RKO (cell line): ENCODE measurements at places on chromosomes 5 and 9.
A peak's percentile ranks its signal among the peaks of the same experiment; 100 is the strongest.

DNA sequence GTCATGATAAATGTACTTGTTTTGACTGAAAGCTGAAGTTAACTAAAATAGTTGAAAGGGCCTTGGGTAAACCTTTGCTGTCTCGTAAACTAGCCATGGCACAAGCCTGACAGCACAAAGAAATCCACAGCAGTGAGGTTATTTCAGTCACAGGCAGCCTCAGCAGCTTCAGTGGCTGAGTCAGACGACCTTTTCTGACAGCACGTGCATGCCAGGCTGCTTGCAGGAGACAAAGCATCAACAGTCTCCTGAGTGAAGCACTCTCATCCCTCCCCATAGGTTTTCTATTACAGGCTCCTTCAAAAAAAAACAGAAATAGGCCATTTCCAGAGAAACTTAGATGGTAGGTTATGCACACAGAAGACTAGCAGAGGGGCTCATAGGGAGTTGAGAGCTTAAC, 34.6 kb downstream of the OXCT1 start:
- peak; percentile 58 for DNase-seq

- DNase-seq: no peak
Observed at GRCh38 chr5:12861886-12862654, 957.8 kb upstream of the CTNND2 start.

GRCh38 chr5:252546-252945, 18.9 kb upstream of the PDCD6 start:
- no peak for DNase-seq

- no peak for DNase-seq
Observed at GRCh38 chr5:38373743-38374142, 115.4 kb downstream of the EGFLAM start.

DNA sequence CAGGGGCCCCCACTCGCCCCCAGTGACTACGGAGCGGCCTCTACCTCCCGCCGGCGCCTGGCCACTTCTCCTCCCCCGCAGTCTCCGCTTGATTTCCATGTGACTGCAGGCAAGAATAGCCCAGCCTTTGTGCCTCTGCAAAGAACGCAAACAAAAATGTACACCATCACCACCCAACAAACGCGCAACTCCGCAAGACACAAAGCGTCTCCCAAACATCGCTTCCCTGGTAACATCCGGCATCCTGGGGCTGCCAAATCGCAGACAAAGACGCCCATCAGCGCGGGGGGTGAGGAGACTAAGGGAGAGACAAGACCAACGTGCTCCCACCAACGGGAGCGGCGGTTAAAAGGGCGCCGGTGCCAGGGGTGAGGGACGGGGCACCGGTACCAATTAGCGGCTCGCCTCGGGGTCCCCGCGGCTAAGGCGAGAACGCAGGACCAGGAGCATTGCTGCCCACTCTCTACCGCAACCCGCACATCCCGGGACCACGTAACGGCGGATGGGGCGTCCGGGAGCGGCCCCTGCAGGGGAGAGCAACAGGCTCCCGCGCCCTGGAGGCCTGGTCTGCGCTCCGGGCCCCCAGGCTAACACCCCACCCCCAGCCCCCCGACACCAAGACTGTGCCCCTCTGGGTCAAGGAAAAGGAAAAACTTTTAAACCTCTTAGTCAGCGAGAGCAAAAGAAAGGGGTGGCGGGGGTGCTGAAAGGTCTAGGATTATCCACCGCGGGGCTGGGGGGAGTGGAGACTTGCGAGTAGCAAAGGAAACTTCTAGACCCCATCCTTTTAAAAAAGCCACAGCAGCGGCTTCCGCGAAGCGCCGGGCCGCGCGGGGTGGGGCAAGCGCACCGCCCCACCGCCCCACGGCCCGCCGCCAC, 885 bp downstream of the MPDZ start:
- DNase-seq: no peak

DNA sequence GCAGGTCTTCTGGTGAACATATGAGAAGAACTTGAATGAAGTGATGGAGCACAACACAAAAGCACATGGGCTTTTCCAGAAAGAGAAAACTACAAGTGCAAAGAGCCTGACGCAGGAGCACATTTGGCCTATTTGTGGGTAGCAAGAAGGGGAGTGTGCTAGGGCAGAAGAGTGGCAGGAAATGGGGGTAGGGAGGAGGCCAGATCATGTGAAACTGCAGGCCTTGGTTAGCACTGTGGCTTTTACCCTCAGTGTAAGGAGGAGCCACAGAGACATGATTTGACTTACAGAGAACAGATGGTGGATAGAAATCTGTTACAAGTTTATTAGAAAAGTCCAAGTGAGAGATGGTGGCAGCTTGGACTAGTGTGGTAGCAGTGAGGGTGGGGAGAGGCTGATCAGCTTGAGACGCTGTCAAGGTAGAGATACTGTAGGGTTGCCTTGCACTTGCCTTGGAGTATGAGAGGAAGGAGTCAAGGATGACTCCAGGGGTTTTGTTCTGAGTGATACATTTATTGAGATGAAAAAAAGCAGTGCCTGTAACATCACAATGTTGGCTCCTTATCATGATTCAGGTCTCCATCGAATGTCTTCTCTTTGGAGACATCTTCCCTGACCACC, 126.7 kb downstream of the PPP2R2B start:
- DNase-seq: no peak

- DNase-seq: no peak
Observed at GRCh38 chr9:90365666-90366065, 277.0 kb downstream of the DIRAS2 start.

DNA sequence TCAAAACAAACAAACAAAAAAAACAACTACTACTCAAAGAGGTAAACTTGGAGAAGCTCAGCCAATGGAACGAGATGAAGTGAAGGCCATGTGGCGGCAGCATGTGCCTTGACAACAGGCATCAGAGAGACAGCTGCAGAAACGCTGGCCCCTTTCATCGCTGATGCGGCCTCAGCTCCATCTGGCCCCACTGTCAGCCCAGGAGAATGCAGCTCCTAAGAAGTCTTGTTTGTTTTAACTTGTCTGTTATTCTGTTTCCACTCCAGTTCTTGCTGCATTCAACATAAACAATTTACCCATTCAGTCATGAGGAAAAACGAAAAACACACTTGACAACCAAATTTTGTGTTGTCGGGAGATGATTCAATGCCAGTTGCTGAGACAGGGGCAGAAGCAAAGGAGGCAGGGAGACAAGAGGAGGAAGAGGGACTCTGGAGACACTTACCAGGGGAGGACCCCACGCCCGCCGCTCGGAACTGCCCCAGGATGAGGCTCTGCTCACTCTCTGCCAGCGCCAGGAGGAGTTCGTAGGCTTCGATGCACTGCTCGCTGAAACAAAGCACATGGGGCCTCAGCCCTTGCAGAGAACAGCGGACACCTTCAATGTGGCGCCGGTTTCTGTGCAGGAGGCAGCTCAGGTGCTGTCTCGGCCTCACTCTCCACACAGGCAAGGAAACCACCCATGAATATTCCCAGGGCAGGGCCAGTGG, 91.2 kb downstream of the DCP2 start:
- DNase-seq: no peak

DNA sequence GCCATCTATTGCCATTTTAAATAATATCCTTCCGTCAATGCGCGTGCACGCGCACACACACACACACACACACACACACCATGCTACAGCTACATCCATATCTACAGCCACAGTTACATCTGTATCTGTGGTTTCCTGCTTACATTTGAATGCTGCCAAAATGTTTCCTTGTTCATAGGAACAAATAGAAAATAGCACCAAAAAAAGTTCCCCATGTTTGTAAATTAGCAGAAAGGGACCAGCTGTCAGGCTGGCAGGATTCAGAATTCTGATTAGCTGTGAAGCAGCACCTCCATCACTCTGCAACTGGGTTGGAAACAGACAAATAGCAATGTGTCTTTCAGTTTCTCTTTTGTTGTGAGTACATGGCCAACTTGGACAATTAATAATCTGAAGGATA, 601.5 kb downstream of the IRX1 start:
- no peak for DNase-seq

- no peak for DNase-seq
Observed at GRCh38 chr5:133709209-133709725, 96.9 kb upstream of the FSTL4 start.

- DNase-seq: no peak
Observed at GRCh38 chr9:15069106-15069505, 158.9 kb upstream of the FREM1 start.
